ENCODE measurements at places on chromosomes 1 and 21.

GRCh38 chr1:233909195-233909594, 4.7 kb downstream of the SLC35F3 start:
- DNase-seq = no peak

DNA sequence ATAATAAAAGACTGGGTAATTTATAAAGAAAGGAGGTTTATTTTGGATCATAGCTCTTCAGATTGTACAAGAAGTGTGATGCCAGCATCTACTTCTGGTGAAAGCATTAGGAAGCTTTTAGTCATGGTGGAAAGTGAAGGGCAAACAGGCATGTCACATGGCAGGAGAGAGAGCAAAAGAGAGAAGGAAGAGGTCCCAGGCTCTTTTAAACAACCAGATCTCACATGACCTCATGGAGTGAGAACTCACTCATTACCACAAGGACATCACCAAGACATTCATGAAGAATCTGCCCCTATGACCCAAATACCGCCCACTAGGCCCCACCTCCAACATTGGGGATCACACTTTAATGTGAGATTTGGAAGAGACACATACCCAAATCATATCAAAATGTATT, 10.0 kb downstream of the RPTN start:
- DNase-seq = no peak

DNA sequence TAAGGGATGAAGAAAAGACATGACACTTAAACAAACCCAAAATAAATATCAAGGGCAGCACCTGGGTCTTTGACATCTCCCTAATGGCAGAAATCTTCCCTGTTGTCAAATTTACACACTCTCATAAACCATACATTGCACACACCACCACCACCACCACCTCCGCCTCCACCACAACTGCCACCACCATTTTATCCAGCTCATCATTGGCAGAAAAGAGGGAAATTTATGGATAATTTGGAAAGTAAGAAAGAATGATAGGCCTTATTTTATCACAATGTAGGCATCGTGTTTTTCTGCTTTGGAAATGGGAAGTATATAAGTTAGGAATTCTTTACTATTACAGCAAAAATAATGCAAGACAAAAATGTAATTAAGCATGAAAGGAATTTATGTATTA, 27.3 kb upstream of the RGS13 start:
- DNase-seq = no peak

- DNase-seq = no peak
Observed at GRCh38 chr1:181557313-181557712, 74.0 kb downstream of the CACNA1E start.

- no peak for DNase-seq
Observed at GRCh38 chr21:38489729-38490128, 8.5 kb downstream of the ERG start.

All from activated CD4-positive, alpha-beta T cell treated with anti-CD3 and anti-CD28 coated beads for 1 hour (primary cell).